ENCODE measurements at places on chromosomes 3 and 15. TPM values are rescaled to one million over a fixed set of nuclear protein-coding genes. Genes with fewer than 3 reads are reported as not detected.

Gene SKOR1
- total RNA-seq, result 1.5 TPM

DNA sequence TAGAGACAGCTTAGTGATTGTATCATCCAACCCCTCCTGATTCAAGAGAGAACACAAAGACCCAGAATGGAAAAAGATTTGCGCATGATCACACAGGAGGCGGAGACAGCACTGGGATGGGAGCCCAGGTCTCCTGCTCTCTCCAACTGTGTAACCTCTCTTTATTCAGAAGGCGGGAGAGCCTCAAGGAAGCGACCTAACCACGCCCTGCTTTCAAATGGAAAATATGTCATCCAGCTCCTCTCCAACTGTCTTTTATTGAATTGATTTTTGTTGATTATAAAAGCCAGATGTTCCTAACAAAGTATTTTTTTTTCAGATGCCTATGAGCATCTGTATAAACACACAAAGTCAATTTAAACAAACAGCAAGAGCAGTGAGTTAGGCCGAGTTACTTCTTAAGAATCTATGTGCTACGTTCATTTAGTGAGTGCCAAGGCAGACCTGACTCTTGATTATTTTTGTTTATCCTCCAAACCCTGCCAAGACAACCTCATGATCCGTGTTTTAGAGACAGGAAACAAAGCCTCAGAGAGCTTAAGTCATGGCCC lies 74.5 kb downstream of the BFSP2 start:
- DNase-seq, result no peak
- H3K4me1 ChIP-seq, result peaks cover 40% of the 10 kb centered on the region
- H3K4me3 ChIP-seq, result no peak overlapping the region
- H3K27me3 ChIP-seq, result no peaks in the 10 kb centered on the region
- H3K27ac ChIP-seq, result peak overlapping the region; percentile 83

DNA sequence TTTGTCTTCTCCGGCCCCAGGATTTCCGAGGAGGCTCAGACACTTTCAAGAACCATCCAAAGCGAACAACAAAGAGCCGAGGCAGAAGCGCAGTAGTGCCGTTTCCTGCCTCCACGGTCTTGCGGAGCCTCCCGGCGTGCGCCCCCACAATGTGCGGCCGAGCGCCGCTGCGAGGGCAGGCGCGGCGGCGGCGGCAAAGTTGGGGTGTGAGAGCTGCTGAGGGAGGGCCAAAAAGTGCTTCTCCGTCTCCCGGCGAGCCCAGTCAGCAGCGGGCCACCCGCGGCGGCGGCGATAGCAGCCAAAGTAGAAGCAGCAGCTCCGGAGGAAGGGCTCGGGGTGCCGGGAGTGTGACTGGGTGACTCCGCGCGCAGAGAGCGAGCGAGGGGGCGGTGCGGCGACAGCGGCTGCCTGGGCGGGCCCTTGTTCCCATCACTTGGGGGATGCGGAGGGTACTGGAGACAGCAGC lies 749.1 kb downstream of the ROBO1 start:
- H3K36me3 ChIP-seq, result no peaks in the 10 kb centered on the region
- no peaks in the 10 kb centered on the region for H3K27me3 ChIP-seq
- peak overlapping the region; percentile 95 for H3K27ac ChIP-seq
- DNase-seq, result peak; percentile 77
- H3K4me1 ChIP-seq, result peaks cover 33% of the 10 kb centered on the region
- peak overlapping the region; percentile 90 for H3K4me3 ChIP-seq

GRCh38 chr15:40772014-40772413 lies 2.2 kb downstream of the C15orf62 start:
- no peaks in the 10 kb centered on the region for H3K27me3 ChIP-seq
- peaks cover 68% of the 10 kb centered on the region for H3K4me1 ChIP-seq
- no peak for DNase-seq

GRCh38 chr3:181726351-181727330 lies 14.9 kb downstream of the SOX2 start:
- peaks cover 97% of the 10 kb centered on the region for H3K27me3 ChIP-seq
- no peaks in the 10 kb centered on the region for H3K36me3 ChIP-seq
- DNase-seq, result no peak
- peak overlapping the region; percentile 37 for H3K4me3 ChIP-seq

Gene VEPH1
- 9.3 TPM for total RNA-seq

- no peak overlapping the region for H3K27ac ChIP-seq
- no peak overlapping the region for H3K4me3 ChIP-seq
- no peaks in the 10 kb centered on the region for H3K4me1 ChIP-seq
- no peaks in the 10 kb centered on the region for H3K36me3 ChIP-seq
- no peaks in the 10 kb centered on the region for H3K27me3 ChIP-seq
- DNase-seq, result no peak
These were observed 336.5 kb upstream of the ALCAM start for GRCh38 chr3:105030211-105030610.

Gene ERC2
- total RNA-seq, result 0.21 TPM

Gene A4GNT
- not detected for total RNA-seq

Data from suprapubic skin (tissue), 4 donors.